Keratinocyte (primary cell): ENCODE measurements at places on chromosomes 4 and X.

DNA sequence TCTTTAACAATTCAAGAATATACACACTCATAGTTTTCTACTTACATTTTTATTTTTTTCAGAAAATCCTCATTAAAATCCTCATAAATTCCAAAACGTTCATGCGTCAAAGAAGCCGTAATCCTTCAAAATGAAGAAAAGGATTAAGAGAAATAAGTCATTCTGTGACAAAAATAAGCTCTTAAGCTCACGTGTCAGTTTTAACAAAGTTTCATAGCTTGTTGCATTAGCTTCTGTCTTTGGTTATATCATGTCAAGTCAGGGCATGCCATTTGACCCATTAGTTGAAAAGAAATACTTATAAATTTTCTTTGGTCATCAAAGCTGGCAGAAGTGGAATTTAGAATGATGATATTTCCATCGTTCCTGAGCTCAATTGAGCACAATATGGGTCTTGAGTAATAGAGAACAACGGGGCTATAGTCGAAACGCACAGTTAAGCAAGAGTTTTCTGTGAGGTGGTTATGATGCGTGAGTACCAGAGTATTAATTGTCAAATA is 185.2 kb upstream of the CTSO start:
- DNase-seq, result no peak

GRCh38 chr4:46081248-46081647 is 42.6 kb downstream of the GABRG1 start:
- no peak for DNase-seq

- DNase-seq, result no peak
These were observed 155.8 kb downstream of the PPARGC1A start for GRCh38 chr4:23734000-23734399.

GRCh38 chr4:159242427-159242826 is 139.5 kb downstream of the RAPGEF2 start:
- DNase-seq, result no peak

DNA sequence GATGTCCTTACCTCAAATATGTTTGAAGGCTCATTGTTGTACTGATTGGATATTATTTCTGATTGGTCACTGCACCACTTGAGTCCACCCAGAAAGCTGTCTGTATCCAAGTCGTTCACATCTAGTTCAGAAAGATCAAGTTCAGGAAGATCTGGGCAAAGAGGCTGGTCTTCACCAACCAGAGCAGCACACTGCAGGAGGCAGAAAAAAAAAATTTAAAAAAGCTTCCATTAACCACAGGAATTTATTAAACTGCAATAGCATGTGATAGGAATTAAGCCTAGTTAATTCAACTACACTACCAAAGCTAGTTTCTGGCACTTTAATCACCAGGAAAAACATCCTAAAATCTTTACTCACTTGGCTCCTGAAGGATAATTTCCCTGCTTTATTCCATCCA is 5.1 kb downstream of the PPARGC1A start:
- no peak for DNase-seq

- DNase-seq, result no peak
These were observed 1393.1 kb upstream of the DIAPH2 start for GRCh38 chrX:95291561-95291960.

DNA sequence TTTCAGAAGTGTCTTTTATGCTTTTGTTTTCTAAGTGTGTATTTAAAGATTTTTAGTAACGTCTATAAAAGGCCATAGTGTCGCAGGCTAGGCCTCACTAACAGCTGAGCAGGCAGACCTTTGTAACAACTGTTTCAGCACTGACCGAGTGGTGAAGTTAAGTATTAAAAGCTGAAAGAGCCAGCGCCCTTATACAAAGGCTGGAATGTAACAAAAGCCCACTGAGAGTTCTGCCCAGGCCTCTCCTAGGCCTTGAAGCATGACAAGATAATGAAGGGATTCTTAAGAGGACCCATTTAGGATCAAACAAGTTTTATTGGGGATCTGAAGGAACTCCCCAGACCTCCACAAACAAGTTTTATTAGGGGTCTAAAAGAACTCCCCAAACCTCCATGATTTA is 722.5 kb upstream of the PRKX start:
- DNase-seq, result no peak

- no peak for DNase-seq
These were observed 70.0 kb downstream of the DCHS2 start for GRCh38 chr4:154421618-154422017.

DNA sequence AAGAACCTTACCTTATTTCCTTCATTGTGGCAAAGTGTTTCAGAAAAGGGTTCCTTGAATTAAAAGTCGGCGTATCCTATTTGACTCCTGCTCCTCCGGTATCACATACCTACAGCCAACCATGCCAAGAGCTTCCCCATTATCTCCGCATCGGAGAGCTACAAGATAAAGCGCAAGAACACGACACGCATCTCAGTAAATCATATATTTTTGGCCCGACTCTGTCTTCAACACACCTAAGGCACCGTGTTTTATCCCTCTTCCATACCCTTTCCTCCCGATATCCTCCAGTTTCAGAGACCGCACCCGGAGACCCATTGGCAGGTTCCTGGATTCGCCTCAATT is 497 bp upstream of the THAP9 start:
- DNase-seq, result no peak

- no peak for DNase-seq
These were observed 30.8 kb downstream of the GPC4 start for GRCh38 chrX:133384454-133384853.

DNA sequence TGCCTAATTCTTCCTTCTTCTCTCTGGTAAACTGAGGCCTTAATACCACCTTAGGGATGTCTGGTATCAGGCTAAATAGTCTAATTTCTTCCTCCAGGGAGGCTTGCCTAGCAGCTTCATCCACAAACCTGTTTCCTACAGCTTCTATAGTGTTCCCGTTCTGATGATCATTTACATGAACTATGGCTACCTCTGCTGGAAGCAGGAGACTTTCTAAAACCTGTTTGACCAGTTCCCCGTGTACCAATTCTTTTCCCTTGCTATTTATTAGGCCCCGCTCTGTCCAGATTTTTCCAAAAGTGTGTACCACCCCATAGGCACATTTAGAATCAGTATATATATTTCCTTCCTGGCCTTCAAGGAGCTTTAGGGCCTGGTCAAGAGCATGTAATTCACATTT is 5.8 kb upstream of the USP38 start:
- DNase-seq, result no peak

- DNase-seq, result no peak
These were observed 567.9 kb upstream of the HTR2C start for GRCh38 chrX:114015966-114016365.

GRCh38 chr4:83282049-83282535 is 2.5 kb downstream of the COQ2 start:
- no peak for DNase-seq
